Fibroblast of upper back skin (primary cell): ENCODE measurements at places on chromosomes 12 and 14.

GRCh38 chr12:104207416-104208205 is 8.0 kb upstream of the TXNRD1 start:
- no peak for DNase-seq

GRCh38 chr12:57342207-57342691 is 88.6 kb downstream of the R3HDM2 start:
- peak; percentile 20 for DNase-seq

DNA sequence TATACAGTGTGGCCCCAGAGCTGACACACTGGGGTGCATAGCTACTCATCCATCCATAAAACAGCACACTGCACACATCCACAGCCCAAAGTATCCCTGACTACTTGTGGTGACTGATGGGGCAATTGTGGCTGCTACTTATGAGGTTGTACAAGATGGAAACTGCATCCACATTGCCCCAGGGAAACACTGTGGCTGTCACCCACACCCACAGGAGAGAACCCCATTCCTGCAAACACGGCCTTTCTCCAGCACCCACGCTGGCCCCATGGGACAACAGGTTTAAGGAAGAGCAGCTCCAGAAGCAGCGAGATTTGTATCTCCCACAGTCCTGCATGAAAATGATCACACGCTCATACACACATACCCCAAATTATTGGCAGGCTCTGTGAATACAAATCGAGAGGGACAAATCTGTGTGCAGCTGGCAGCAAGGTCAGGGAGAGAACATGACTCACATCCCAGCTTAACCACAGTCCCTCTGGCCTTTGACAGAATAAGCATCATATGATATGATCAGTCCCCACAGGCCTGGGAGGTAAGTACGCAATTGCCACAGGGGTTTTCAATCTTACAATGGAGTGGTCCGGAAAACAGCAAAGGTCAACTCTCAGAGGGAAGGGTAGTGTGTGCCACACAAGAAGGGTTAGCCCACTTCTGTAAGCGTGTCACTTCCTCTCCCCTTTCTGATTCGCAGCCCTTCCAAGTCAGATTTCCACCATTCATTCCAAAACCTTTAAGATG is 61.9 kb downstream of the ESR2 start:
- DNase-seq: peak; percentile 62

GRCh38 chr12:678747-679712 is 15.8 kb upstream of the NINJ2 start:
- DNase-seq: no peak

- no peak for DNase-seq
These were observed 2.1 kb downstream of the CFAP73 start for GRCh38 chr12:113151655-113152054.

GRCh38 chr14:34993426-34993825 is 10.6 kb downstream of the SRP54 start:
- no peak for DNase-seq

- no peak for DNase-seq
These were observed 175.3 kb downstream of the PHLDA1 start for GRCh38 chr12:75856235-75856634.

GRCh38 chr12:69447892-69448291 is 22.3 kb upstream of the FRS2 start:
- DNase-seq: no peak

DNA sequence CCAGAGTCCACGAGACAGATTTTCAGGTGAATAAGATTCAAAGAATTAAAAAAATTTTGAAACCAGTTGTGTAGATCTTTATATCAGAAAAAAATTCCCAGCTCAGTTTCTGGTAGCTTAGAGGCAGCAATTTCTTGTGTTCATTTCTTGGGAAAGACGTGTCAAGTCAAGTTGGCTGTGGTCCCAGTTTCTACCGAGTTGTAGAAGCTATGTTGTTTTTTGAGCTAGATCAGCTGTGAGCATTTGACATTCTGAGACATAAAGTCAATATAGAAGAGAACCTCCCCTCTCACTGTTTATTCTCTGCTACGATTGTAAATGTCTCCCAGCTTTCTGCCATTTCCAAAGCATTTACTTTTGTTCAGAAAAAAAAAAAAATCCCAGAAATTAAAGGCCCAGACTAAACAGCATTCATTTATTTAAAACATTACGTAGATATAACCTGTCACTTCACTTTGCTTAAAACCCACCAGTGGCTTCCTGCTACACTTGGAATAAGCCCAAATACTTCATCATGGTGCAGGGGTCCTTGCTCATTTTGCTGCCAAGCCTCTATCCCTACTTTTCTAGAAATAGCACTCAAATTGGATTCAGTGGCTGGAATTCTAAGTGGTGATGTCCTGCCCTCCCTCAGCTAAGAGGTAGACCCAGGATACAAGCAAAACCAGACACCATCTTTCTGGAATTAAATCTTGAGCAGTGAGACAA is 20.6 kb upstream of the PYGL start:
- peak; percentile 96 for DNase-seq

DNA sequence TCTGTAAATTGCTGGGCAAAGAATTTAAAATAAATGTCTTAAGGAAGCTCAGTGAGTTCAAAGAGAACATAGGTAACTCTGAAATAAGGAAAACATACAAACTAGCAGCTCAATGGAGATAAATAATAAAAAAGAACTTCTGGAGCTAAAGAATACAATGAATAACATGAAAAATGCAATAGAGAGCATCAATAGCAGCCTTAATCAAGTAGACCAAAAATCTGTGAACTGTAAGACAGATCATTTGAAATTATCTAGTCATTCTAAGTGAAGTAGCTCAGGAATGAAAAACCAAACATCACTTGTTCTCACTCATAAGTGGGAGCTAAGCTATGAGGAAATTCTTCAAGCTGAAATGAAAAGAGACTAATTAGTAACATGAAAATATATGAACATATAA is 5.8 kb upstream of the ABCC9 start:
- DNase-seq: no peak

- no peak for DNase-seq
These were observed 133.5 kb upstream of the PARP11 start for GRCh38 chr12:4006743-4007142.

DNA sequence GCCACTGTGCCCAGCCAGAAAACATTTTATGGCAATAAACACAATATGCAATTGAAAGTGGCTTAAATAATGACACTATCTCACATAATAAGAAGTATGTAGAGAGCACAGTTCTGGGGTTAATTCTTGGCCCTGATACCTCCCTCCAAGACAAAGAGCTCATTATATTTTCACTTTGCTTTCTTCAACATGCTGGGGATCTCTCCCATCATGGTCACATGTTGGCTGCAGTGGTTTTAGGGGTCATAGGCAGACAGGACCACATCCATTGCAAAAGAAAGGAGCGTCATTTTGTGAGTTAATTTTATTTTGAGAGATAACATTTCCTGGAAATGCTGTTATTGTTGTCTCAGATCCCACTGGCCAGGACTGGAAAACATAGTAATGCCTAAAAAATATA is 8.3 kb upstream of the SLC38A2 start:
- no peak for DNase-seq

GRCh38 chr12:25744313-25744712 is 191.2 kb upstream of the LMNTD1 start:
- no peak for DNase-seq

GRCh38 chr12:48961801-48962200 is 4.5 kb upstream of the ARF3 start:
- no peak for DNase-seq

GRCh38 chr12:16844875-16845274 is 238.9 kb upstream of the LMO3 start:
- no peak for DNase-seq

DNA sequence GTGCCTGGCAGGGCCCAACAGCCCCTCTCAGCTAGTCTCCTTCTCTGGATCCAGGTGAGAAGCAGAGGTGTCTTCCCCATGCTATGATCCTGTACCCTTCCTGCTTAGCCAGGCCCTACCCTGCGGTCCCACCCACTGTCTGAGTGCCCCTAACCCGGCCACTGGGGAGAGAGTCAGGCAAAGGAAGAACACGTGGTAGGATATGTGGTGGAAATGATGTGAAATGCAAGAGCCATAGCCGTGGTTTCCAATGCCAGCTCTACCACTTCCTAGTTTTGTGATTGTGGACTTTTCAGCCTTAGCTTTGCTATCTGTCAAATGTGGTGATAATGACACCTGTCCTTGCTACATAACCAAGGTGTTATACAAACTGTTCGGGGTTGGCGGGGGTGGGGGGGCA is 15.8 kb downstream of the KRT2 start:
- no peak for DNase-seq

DNA sequence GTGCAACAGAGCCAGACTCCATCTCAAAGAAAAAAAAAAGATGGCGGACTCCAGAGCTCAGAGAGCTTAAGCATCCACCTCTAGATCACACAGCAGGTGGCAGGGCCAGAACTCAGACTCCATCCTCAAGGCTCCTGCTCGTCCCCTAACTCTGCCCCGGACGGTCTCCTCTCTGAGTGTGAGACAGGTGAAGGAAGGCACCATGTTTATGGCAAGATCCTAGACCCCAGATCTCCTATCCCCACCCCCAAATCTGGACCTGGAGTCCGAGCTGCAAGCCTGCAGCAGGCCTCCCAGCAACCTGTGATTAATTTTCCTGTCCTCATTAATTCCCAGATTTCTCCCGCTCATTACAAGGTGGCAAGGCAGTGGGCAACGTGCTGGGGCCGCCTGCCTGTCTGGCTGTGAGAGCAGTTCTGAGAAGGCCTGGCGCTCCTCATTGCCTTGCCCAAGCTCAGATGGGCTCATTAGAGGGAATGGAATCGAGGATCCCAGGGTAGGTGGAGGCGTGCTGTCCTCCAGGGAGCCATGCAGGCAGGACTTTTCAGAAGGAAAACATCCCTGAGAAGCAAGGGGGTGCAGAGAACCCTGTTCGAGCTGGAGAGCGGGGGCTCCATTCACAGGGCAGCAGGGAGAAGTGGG is 296.6 kb upstream of the RTL1 start:
- DNase-seq: no peak

GRCh38 chr14:71716041-71716772 is 216.0 kb upstream of the RGS6 start:
- DNase-seq: peak; percentile 87

DNA sequence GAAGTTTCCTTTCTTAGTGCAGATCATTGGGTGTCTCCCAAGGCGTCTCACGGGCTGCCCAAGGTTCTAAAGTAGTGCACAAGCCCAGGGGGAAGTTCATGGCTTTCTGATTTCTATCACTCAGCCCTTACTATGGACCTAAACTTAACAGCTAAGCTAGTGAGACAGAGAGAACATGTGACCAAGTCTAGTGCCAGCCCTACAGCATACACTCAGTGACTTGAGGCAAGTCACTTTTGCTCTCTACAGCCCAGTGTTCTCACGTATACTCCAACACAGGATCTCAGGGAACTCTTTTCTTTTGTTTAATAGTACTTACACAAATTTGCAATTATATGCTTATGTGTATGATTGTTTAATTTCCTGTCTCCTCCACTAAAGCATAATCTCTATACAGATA is 48.6 kb downstream of the NKX2-1 start:
- no peak for DNase-seq
